ENCODE measurements at places on chromosomes 2 and 18.
A peak's percentile ranks its signal among the peaks of the same experiment; 100 is the strongest.

- DNase-seq: no peak
These were observed 134.8 kb upstream of the CREB1 start for GRCh38 chr2:207394812-207395534.

DNA sequence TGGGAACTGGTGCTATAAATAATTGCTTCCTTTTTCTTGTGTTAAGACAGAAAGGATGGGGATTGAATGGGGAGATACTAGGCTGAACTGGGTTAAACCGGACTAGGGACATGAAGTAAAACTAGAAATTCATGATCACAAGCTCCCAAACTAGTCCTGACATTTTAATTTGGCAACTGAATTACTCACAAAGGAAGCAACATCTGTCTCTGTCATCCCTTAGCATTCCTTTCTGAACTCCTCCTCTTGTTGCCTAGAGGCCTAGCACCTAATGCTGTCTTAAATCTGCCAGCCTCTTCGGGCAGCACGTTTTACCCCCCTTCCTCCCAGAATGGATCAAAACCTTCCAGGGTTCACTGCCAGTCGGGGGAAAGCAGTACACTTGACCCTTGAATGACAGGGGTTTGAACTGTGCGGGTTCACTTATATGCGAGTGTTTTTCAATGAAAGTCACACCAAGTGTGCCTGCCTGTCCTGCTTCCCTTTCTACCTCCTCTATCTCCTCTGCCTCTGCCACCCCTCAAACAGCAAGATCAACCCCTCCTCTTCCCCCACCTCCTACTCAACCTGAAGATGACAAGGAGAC, 8.2 kb downstream of the KCTD1 start:
- DNase-seq: no peak

- peak; percentile 3 for DNase-seq
These were observed 22.9 kb upstream of the MTX2 start for GRCh38 chr2:176246331-176246730.

DNA sequence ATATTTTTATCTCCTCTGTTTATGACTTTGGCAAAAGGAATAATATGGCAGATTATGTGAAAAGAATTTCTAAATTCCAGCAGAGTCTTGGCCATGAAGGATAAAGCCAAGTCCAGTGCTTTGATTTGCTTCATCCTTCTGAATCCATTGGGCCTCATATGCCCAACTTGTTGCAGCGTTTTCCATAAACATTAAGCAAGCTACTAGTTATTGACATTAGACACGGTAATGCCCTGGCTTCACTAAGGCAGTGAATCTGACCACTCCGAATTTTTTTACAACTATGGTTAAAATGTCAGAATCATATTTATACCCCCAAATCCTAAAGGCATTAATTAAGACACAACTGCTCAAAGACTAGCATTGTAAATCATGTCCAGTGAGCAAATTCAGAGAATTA, 79.8 kb downstream of the MAPRE2 start:
- no peak for DNase-seq

GRCh38 chr18:13611601-13612195, 114.7 kb downstream of the FAM210A start:
- DNase-seq: peak; percentile 71

- DNase-seq: no peak
These were observed at the start of gene INHA for GRCh38 chr2:219572237-219573001. INHA (plus strand) TSS chr2:219572310; CDS start chr2:219572375, 65 bp downstream.

DNA sequence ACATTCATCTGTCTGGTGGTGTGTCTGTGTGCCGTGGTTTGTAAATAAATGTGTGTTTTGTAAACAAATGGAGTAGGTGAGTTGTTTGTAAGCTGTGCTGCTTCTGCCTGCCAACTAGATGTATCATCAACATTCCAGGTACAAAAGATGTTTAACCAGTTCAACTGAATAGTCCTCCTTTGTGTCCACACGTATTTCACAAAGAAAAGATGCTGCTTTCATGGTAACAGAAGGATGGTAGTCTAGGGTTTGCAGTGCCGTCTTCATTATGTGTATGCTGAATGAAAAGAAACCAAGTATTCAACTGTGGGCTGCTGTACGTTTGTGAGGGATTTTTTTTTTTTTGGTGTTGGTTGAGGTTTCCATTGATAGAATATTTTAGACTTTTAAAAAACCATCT, 72.1 kb downstream of the CAMKMT start:
- no peak for DNase-seq

GRCh38 chr2:101474731-101475384, at the start of gene RFX8:
RFX8 (minus strand) TSS chr2:101475112; CDS start chr2:101466848, 8,264 bp downstream.
- no peak for DNase-seq

DNA sequence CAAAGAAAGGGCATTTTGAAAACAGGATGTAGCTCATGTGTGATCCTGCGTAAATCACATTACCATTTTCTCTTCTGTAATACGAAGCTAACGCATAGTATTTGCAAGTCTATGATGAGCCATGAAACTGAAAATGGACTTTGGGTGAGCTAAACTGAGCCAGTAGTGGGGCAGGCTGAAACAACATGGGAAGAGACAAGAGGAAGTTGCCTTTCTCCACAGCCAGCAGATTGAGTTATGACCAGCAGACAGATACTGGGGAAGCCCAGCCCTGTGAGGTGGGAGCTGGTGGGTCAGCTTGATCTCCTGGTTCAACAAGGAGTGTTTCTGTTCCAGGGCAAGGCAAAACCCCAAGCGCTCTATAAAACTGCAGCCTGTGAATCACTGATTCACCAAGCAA, 11.8 kb downstream of the CYRIA start:
- no peak for DNase-seq

- DNase-seq: no peak
These were observed 337.9 kb upstream of the SLC39A10 start for GRCh38 chr2:195319112-195319460.

DNA sequence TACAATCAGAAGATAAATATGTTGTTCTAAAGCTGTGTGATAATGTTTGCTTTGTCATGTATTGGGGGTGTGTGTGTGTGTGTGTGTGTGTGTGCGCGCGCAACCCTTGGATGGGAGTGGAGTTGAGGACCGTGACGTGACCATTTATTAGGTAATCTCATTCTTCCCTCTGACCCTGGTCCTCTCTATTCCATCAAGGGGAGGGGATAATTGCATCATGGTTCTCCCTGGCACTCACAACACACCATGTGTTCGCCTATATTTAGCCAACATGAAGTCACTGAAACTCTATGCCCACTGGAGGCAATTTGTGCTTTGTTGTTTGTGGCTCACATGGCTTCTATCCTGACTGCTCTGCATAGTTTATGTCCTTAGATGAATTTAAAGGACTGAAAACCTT, 79.8 kb upstream of the LRPPRC start:
- peak; percentile 18 for DNase-seq

- no peak for DNase-seq
These were observed 50.4 kb downstream of the PLEKHA3 start for GRCh38 chr2:178530625-178531142.

- no peak for DNase-seq
These were observed 69.8 kb upstream of the SCN7A start for GRCh38 chr2:166563894-166564293.

DNA sequence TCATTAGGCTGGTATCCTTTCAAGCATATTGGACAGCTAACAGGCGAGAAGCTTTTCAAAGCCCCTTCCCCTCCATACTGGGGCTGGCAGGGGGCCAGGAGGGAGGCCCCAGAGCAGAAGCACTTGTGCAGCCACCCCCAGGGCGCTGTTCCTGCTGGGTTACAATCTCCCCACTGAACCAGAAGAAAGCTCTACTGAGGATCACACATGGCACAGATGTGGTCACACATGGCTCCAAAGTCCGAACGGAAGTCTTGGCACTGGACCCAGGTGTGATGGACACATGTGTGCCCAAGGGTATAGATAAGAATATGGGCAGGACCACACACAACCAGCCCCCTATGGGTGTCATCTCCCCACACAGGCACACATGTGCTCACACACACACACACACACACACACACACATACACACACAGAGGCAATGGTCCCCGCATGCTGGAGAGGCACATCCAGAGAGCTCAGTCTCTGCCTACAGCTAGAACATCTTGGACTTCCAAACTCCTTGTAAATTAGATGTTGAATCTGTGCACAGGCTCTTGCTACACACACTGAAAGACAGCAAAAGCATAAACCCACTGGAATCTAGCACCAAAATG, 56.4 kb downstream of the TTC32 start:
- no peak for DNase-seq

DNA sequence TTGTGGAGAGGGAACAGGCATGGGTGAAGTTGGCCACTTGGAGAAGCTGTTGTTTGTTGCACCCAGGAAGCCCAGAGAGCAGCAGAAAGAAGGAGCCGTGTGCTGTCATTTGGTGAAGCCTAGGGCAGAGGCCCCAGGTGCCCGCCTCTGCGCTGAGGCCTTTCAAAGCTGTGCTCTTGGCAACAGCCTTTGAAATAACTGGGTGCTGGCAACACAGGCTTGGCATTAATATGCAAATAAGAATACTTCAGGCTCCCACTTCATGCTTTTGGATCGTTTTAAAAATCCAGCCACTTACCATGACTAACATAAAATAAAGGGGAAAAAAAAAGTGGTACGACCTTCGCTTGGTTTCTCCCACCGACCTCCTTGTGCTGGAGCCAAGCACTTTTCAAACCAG, 41.1 kb downstream of the DHRS9 start:
- DNase-seq: no peak

- no peak for DNase-seq
These were observed 639.1 kb upstream of the SETBP1 start for GRCh38 chr18:44041553-44041952.

DNA sequence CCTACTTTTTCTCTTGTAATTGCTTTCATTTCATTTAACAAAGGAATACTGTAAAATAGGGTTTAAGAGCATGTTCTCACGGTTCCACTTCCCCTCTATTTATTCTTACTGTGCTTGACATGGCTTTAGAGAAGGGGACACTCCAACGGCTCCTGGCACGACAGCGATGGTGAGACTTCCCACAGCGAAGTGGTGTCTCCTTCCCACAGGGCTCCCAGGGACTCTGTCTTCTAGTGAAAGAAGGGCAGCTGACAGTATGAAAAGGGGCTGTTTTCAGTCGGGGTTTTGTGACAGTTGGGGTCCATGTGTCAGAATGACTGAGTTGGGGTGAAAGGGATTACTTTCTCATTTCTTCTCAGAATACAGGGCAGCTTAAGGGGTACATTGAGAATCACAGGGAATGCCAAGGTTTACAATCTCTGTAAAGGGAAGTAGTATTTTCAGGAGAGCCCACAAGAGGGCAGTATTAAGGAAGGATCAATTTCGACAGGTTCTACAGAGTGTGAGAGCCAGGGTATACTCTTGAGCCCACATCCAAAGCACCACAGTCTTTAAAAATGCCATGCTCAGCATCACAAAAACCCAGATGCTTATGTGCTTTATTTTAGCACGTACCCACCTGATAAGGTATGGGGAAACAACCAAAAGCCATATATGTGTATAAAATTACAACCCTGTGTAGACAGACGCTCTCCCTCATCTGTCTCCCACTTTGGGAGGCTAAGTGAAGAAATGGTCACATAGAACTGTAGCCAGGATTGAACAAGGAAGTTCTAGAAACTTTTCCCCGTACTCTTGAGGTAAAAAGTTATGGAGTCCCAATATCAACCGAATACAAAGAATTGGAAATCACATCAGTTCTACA, 31.3 kb upstream of the RAPGEF4 start:
- DNase-seq: no peak

DNA sequence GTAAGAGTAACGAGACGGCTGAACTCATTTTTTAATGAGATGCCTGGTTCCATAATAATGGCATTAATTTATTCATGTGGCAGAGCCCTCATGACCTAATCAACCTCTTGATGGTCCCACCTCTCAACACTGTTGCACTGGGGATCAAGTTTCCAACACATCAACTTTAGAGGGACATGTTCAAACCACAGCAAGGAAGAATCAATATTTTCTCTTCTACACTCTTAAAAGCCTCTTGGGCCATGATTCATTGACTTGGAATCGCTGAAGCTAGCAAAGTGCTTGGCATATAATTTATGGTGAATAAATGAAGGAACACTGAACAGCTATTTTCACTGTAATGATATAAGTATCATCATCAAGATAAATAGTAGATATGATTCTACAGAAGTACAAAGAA, 333.0 kb downstream of the TNS1 start:
- DNase-seq: no peak

- DNase-seq: no peak
These were observed 154.8 kb upstream of the FHL2 start for GRCh38 chr2:105553538-105554196.

- no peak for DNase-seq
These were observed 81.8 kb downstream of the LAMA1 start for GRCh38 chr18:7035807-7036206.

DNA sequence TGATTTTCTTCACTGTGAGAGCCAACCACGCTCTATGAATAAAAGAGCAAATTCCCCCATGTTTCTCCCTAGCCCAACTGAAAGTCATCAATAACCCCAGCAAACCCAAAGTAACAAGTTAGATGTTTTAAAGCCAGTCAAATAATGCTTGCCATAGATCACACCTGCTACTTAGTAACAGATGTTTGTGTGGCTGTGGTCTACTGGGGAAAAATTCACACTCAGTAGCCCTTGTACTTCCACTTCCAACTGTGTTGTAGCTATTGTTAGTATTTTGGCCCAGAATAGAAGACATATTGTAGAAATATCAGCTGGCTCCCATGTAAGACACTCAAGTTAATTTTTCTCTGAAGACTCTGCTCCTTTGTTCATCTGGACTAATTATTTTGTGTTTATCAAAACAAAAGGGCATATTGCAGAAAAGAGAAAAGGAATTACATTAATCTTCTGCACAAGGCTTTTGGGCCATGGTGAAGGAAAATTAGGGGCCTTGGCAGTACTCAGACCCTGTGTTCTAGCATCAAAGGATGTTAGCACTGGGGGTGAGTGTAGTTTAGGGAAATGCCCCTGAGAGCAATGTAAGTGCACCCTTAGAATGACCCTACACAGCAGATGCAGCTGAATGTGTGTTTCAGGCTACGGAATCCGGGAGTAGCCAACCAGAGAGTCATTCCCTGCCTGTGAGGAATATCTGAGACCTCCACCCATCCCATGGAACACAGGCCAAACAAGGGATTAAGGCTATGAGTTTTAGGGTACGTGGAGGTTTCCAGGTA, 521.9 kb downstream of the EPHA4 start:
- no peak for DNase-seq

GRCh38 chr18:35054401-35054800, 13.2 kb downstream of the MAPRE2 start:
- no peak for DNase-seq

DNA sequence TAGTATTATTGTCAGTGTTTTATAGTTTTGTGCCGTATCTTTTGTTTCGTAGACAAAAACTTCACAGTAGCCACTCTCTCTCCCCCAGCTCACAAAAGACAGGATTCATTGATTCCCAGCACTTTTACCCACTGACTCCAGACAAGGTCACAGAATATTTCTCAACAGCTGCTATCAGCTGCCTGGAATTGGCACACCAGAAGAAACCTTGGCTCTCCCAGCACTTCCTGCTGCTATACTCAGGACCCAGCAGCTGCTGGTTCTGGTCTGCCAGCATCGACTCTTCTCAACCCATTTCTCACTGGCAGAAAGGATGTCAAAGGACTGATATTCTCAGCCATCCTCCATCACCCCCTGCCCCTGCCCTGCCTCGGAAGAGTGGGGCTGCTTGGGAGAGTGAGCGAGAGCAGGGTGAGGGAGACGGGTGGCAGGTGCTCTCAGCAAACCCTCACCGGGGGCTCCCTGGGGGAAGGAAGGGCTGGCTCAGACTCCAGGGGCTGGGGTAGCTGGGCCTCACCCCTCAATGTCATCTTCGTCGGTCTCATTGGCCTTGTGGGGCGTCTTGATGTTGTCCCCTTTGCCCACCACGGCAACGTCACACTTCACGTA, 6.1 kb upstream of the OTOF start:
- no peak for DNase-seq

GRCh38 chr18:51867767-51868166, 472.2 kb upstream of the DCC start:
- DNase-seq: no peak

- no peak for DNase-seq
These were observed 84.8 kb downstream of the COBLL1 start for GRCh38 chr2:164756773-164757172.

All from anterior cingulate cortex (tissue), 58 donors.